ENCODE measurements at places on chromosomes 2 and 18.

- DNase-seq = no peak
Observed at GRCh38 chr2:41965909-41966295, 81.9 kb upstream of the PKDCC start.

- no peak for DNase-seq
Observed at GRCh38 chr18:23077493-23078256, 57.6 kb upstream of the CABLES1 start.

DNA sequence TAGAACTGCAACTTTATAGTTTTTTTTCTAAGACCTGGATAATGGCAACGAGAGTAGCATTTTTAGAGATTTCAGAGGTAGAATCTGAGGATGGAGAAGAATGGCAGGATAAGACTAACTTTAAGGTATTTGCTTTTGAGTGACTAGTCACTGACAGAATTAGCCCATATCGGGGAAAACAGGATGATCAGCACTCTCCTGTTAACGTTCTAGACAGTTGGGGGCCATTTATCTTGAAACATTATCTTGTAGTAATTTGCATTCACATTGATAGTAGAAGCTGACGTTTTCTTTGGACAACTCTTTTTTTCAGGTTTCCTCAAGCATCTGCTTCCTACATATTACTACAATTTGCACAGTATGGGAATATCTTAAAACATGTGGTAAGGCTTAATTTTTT, 32.9 kb downstream of the NUP35 start:
- DNase-seq = no peak

DNA sequence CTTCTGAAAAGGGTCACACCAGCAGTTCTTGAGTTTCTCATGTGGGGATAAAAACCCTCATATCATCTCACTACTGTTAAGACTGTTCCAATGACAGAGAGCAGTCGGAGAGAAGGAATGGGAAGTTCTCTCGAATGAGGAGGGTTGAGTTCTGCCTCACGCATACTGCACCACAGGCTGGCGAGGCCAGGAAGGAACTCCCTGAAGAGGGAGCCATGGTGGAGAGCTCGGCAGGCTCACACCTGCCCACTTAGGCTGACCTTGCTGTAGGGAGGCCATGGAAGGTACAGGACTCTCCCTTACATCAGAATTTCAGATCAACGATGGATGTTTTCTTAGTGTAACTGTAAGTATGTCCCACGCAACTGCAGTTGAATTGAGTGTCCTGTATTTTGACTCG, 64.6 kb downstream of the RALBP1 start:
- DNase-seq = no peak

DNA sequence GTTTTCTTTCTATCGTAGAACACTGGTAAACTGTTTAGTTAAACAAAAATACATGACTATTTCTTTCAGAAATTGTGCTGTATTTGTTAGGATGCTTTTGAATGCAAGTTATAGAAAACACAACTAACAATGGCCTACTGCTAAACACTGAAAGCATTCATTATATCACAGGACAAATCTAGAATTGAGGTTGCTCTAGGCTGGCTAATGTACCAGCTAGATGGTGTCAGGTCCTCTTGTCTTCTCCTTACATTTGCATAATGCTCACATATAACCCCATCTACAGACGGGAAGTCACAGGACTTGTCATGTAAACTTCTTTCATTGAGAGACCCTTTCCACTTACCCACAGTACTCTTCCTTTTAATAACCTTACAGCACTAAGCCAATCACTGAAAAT, 586.8 kb downstream of the DSC3 start:
- no peak for DNase-seq

DNA sequence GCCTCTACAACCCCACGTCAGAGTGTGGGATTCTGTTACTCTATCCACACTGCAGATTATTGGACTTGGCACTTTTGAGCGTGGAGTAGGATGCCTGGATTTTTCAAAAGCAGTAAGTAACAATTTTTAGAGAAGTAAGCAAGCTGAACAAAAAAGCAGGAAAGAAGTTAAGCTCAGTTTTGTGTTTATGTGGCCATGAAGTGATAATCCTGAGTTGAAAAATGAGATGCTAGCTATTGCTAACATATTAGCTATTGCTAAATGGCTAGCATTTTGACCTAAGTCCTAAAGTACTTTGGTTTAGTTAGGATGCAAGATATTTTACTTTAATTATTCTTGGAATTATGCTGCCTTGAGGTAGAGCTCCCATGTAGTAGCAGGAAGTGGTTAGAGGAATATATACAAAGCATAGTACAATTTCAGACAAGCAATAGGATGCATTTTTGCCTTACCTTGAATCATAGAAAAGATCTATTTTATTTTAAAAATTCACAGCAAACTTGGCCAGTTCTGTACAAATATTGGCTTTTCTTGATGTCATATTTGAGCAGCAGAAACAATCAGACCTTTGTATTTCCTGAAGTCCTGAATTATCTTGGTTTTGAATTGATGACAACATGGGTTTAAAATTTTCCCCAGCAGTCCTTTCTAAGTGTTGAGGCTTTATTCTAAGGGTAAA, 74.6 kb downstream of the COX7A2L start:
- no peak for DNase-seq

DNA sequence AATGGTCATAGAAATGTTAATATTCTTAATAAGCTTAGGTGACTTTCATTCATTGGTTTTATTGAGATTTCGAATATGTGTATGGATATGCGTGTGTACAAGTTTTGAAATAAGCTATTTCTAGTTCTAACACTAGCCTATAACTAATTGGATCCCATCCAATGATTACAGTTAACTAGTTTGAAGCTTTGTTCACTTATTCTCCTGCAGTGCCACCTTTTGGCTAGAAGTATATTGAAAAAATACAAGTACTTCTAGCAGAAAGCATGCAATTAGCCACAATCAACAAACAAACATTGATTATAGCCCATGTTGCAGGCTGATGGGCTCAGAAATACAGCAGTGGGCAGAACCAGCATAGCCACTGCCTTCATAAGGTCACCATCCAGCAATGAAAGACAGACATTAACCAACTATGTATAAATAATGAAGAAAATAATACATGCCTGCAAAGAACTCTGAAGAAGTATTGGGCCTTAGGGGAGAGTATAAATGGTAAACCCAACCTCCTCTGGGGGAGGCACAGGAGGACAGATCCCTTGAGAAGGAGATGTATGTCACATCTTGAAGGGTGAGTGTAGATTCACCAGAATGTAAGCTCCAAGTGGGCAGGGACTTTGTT, 5.1 kb upstream of the PIEZO2 start:
- no peak for DNase-seq

DNA sequence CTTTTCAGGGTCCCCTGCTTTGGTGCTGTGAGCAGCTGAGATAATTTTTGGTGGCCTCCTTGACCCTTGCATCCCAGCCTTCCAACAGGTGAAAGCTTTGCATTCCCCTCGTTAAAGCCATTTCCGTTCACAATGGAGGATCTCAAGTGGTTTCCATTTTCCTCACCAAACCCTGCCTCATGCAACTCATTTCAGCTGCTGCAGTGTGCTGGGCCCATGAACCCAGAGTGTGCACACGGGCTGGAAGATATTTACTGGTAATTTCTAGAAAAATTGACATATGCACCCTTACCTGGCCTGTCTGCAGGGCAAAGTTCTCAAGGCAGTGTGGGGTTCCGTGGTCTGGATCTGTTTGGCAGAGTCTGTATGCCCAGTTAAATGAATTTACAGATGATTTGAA, 246.8 kb upstream of the HS6ST1 start:
- DNase-seq = no peak

DNA sequence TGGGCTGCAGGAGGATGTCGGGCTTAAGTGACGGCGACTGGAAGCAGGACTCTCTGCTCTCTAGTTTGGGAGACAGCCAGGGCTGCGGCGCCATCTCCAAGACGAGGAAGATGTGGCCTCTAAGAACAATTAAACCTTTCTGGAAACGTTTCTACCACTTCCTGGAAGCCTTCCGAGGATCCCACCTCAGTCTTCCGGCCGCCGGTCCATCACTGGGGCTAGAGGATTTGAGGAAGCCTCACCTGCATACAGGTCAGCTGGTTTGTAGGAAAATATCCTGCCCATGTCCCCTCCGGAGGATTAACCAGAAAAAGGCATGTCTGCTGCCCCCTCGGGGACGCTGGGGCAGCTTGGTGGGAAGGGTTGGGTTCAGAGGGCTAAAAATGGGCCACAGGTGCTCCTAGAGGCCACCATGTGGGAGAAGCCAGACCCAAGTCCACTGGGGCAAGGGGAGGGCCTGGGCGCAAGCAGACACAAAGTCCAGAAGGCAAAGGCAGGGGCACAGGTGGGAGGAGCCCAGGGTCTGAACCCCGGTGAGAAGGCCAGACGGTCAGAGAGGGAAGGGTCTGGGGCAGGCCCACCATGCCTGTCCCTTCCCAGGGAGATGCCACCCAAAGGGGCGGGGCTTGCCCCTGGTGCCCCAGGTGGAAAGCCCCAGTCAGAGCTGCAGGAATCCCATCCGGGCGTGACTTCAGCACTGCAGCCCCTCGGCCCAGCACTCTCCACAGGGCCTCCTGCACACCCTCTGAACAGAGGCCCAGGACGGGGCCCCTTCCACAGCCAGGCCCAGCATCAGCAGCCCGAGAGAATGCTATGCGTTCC, 82.2 kb upstream of the ID2 start:
- no peak for DNase-seq

GRCh38 chr18:77146249-77147080, 13.9 kb upstream of the MBP start:
- no peak for DNase-seq

- DNase-seq = no peak
Observed at GRCh38 chr2:180046776-180047175, 39.7 kb upstream of the CWC22 start.

DNA sequence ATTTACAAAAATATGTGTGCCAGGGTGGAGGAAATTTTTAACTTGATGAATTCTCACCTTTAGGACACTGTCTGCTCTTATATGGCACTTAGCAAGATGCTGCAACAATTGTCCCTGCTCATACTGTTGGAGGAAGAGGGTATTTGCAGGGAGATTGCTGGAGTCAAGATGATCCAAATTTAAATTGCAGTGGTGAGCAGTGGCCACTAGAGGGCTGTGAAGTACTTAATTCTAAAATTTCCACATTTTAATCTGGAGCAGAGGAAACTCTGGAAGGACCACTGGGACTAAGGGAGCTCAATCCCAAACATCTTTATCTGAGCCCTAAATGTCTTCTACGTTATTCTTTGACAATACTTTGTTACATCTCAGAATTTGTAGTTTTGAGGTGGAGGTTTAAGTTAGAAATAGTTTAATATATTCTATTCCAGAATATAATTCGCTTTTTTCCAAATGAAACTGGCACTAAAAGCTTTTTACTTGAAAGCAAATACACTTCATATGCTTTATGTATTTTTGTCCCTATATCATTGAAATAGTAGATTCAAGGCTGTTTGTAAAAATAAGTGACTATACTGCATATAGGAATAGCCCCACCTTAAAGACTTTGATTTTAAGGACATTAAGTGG, 33.0 kb upstream of the PTH2R start:
- DNase-seq = no peak

DNA sequence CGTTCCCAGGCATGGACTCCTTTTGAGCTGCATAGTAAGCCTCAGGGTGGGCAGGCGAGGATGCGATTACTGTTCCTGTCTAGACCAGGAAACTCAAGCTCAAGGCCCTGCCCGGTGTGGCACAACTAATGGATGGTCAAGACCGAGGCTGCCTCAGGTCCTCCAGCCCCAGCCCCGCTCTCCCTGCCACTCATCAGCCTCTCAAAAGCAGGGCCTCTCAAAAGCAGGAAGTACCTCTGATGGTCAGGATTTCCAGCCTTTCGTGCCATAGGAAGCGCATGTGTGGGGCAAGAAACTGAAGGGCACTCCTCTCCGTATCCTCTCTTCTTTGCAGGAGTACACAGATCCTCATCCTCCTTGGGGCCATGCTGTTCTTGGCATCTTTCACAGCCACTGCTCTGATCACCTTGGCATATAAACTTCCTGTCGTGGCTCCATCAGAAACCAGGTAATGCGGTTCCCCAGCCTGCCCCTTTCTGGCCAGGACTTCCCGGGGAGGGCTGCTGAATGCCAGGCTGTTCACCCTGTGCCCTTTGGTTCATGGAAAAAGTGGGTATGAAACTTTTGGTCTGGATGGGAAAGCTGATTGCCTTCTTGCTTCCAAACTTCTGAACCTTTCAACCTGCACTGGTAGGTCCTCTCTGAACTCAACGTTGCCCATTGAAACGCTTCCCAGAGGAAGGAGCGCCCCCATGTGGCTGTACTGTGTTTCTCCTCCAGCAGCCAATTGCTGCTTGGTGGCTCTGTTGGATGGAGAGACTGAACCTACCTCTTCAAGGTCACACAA, 82.8 kb upstream of the SEC11C start:
- DNase-seq = peak; percentile 51

DNA sequence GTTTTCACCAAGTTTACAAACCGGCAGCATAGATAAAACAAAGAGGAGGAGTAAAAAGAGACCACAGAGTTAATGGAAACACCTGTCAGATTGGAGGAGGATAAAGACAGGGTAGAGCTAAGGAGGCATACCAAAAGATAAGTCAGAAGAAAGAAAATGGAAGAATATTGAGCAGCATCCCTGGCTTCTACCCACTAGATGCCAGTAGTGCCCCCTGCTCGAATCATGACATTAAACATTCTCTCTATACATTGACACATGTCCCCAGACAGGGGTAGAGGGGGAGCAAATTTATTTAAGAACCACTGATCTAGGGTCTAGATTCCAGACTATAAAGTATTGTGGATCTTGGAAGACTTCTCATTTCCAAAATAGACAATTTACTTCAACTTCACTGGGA, 159.8 kb upstream of the ETAA1 start:
- no peak for DNase-seq

GRCh38 chr18:34320267-34320666, 95.6 kb upstream of the NOL4 start:
- no peak for DNase-seq

- DNase-seq = no peak
Observed at GRCh38 chr2:203857656-203858055, 9.9 kb upstream of the CTLA4 start.

GRCh38 chr2:241496904-241497877, 11.2 kb downstream of the STK25 start:
- DNase-seq = no peak

GRCh38 chr2:216862628-216863398, 2.9 kb upstream of the TNP1 start:
- no peak for DNase-seq

DNA sequence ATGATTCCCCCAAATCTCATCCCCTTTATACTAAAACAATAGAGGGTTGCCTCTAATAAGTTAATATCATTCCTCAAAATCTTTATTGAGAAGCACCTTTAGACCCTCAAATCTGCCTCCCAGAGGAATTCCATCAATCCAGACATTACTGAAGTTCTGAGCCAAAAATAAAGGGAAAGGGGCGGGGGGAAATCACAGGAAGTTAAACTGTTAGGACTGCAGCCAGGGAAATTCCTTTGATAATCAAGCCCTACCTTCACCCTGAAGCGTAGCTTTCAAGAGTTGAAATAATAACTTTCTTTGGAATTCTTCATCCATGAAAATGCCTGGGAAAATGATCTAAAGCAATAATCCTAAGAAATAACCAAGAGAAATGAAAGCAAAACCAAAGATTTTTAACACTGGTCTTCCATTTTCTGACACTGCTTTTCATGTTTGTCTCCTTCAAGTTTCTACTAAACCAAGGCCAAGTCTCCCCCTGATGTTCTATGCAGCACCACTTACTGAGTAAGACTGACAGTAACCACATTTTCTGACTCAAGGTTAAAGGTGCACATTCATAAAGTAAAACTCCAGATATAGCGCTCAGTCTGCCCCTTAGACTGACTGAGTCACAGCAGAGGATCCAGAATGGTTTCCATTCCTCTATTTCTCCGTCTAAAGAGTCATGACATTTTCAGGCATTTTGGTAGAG, 78.2 kb downstream of the TCF4 start:
- DNase-seq = no peak

- DNase-seq = no peak
Observed at GRCh38 chr2:235171550-235172031, 219.8 kb downstream of the SH3BP4 start.
